ENCODE measurements at places on chromosomes 1 and 21.

- DNase-seq = no peak
These were observed 1.6 kb downstream of the PAX7 start for GRCh38 chr1:18632218-18632588.

- no peak for DNase-seq
These were observed 37.3 kb upstream of the ZC3H12A start for GRCh38 chr1:37437087-37437486.

DNA sequence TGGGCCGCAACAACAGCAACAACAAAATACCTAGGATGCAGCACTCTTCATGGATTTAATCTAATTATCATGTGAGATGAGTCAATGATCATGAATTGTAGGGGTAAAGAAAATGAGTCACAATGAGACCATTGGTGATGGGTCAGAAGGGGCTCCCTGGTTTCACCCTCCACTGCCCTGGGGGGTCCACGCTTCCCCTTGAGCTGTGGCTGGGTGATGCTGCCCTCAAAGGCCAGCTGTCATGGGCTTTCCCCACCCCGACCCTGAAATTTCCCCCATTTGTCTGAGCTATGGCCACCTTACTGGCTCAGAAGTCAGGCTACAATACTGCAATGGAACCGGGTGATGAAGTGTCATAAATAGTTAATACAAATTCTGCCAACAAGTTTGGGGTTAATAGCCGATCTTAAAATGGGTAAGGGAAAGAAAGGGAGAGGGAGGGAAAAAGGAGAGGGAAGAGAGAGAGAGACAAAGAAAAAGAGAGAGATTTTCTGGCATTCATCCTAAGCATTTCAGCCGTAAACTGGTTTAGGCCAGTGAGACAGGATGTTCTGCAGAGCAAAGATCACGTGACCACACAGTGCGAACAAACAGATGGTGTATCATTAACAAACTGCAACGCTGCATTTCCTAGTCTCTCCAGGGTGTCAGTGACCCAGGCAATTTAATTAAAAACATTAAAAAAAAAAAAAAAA, 143.4 kb upstream of the ERRFI1 start:
- DNase-seq = no peak

- no peak for DNase-seq
These were observed 203.1 kb downstream of the DENND1B start for GRCh38 chr1:197572169-197572568.

- no peak for DNase-seq
These were observed 46.4 kb downstream of the KCND3 start for GRCh38 chr1:111943066-111943465.

GRCh38 chr1:56968878-56969495, 3.2 kb upstream of the C8B start:
- DNase-seq = no peak

DNA sequence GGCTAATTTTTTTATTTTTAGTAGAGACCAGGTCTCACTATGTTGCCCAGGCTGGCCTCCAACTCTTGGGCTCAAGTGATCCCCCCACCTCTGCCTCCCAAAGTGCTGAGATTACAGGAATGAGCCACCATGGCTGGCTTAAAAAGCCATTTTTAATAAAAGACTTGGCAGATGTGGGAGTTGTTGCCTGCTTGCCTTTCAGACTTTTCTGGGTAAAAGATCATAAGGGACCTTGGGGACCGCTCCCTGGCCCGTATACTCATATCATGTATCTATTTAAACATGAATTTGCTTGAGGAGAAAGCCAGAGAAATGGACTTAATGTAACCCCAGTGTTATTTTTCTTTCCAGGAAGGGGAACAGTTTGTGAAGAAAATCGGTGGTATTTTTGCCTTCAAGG, 23.4 kb upstream of the PODN start:
- DNase-seq = no peak

- DNase-seq = no peak
These were observed 1.0 kb downstream of the OR10K2 start for GRCh38 chr1:158425027-158425426.

- no peak for DNase-seq
These were observed 41.0 kb upstream of the F3 start for GRCh38 chr1:94582565-94582964.

DNA sequence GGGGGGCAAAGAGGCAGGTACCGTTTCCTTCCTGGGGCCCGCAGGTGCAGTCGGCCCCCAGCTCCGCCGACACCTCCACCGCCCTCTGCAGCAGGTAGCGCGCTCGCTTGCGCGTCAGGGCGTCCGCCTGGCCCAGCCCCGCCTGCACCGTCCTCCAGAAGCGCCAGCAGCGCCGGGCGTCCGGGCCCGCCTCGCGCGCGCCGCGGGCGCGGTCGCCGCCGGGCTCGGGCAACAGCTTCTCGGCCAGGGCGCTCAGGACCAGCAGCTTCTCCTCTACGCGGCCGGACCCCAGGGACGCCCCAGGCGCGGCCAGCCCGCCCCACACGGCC, 863 bp downstream of the TARBP1 start:
- DNase-seq = no peak

- no peak for DNase-seq
These were observed 291.9 kb upstream of the USP25 start for GRCh38 chr21:15437883-15438282.

- no peak for DNase-seq
These were observed 128.6 kb upstream of the COL6A1 start for GRCh38 chr21:45852886-45853400.

GRCh38 chr1:12552951-12553921, 64.8 kb downstream of the DHRS3 start:
- no peak for DNase-seq

- DNase-seq = no peak
These were observed 360.1 kb upstream of the BEND5 start for GRCh38 chr1:49136738-49137251.

- no peak for DNase-seq
These were observed 26.3 kb downstream of the DUSP10 start for GRCh38 chr1:221715321-221716169.

- DNase-seq = no peak
These were observed 22.2 kb upstream of the C1orf174 start for GRCh38 chr1:3922201-3922725.

GRCh38 chr21:43727519-43728153, 8.7 kb downstream of the PDXK start:
- no peak for DNase-seq

- DNase-seq = no peak
These were observed 14.8 kb upstream of the SLC45A1 start for GRCh38 chr1:8303141-8303540.

DNA sequence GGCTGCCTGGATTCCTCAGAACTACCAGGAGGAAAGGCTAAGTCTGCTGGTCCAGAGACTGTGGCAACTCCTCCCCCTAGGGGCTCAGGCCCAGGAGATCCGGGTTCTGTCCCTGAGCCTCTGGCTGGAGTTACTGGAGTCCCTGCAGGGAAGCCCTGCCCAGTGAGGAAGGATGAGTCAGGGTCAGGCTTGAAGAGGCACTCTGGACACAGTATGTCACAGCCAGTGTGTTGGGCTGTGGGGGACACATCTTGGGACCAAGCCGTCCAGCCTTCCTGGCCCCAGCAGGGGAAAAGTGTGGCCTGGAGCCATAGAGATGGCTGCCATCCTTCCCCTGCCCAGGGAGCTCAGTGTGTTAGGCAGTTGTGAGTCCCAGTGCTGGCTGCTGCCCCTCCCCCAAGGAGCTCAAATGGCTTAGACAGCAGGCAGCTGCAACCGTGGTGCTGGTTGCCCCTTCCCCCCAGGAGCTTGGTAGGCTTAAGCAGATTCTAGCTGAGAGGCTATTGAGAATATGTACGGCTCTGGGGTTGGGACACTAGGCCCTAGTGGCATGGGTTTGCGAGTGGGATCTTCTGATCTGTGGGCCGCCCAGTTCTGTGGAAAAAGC, 28.2 kb upstream of the RABGAP1L start:
- no peak for DNase-seq

- DNase-seq = no peak
These were observed 364.5 kb downstream of the KCNH1 start for GRCh38 chr1:210769473-210769872.

GRCh38 chr1:241531195-241532161, 700 bp upstream of the KMO start:
- DNase-seq = no peak

- DNase-seq = no peak
These were observed 61.1 kb upstream of the DMRTB1 start for GRCh38 chr1:53398091-53398490.

DNA sequence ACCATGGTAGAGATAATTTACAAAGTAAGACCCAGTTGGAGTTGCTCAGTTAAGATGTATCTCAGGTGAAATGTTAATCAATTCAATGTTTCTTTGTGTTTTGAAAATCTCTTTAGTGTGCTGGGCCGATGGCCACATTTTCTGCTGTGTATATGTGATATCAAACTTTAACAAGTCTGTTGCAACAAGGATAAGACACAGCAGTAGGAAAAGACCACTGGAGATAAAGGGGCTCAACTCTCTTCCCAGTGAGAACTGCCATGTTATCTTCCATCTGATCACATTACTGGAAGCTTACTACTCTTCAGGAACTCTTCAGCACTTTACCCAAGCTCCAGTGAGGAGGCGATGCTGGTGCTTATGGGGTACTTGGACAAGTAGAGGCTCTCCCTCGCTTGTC, 227.7 kb downstream of the NFIA start:
- no peak for DNase-seq

DNA sequence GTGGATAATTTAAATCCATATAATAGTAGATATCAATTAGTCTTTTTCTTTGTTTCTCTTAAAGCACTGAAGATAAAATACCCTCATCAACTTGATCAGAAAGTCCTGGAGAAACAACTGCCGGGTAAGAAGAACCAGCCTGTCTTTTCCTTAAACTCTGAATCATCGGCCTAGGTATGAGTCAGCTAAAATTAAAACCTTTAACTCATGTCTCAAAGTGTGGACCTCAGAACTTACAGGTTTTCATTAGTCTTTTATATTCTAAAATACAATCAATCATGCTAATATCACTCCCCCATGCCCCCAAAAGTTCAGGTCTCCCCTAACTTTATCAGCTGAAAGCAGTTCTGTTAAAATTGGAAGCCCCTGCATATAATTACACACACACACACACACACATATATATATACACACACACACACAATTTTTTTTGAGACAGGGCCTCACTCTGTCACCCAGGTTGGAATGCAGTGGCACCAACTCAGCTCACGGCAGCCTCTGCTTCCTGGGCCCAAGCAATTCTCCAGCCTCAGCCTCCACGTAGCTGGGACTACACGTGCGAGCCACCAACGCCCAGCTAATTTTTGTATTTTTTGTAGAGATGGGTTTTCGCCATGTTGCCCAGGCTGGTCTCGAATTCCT, 61.3 kb downstream of the B3GALNT2 start:
- DNase-seq = no peak

DNA sequence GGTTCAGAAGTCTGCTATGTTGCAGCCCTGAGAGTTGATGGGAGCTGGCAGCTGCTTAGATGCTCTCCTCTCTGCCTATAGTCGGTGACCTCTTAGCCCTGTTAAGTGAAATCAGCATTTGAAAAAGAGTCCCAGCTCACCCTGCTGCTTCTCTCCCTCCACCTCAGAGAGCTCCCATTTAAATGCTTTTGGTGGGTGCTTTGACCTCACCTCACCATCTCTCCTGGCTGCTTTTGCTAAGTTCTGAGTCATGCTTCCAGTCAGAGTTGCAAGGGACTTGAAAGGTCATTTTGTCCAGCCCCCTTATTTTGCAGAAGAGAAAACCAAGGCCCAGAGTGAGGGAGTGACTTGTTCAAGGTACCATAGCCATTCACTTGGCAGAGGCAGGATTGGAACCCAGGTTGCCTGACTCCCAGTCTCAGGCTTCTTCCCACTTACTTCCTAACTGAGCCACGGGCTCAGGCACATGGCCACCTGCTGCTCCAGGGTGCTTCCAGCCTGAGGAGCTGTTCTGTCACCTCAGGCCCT, 3.3 kb downstream of the MAPKAPK2 start:
- DNase-seq = no peak

- no peak for DNase-seq
These were observed 456.0 kb upstream of the PKN2 start for GRCh38 chr1:88228114-88228513.

GRCh38 chr1:38175121-38175520, 128.5 kb upstream of the POU3F1 start:
- DNase-seq = no peak

Data from vagina (tissue), 2 donors.